NCI-H2081 (cell line): ENCODE measurements at places on chromosomes 12 and 14.
A peak's percentile ranks its signal among the peaks of the same experiment; 100 is the strongest.

GRCh38 chr14:51331486-51332367 lies 91.7 kb downstream of the TMX1 start:
- DNase-seq, result no peak

DNA sequence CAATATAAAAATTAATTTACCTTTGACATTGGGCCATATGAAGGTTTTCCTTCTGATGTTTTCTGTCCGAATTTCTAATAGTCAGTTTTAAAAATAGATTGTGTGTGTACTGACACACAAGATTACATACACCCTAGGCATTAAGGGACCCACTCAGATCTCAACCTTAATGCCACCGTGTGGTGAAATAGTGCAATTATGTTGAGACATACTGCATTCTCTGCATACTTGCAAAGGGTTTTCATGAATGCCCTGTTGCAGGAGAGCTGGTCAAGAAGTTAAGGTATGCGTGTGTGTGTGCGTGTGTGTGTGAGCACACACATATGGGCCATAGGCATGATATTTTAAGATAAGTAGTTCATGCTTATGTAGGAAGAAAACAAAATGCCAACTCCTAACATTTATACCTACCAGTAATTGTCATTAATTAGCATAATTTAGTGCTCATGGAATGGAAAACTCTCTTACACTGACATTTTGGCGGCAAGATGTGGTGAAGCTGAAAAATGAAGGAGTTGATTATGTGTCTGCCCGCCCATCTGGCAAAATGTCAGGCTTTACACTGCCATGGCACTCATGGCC lies 58.8 kb downstream of the PIK3C2G start:
- DNase-seq, result peak; percentile 8

DNA sequence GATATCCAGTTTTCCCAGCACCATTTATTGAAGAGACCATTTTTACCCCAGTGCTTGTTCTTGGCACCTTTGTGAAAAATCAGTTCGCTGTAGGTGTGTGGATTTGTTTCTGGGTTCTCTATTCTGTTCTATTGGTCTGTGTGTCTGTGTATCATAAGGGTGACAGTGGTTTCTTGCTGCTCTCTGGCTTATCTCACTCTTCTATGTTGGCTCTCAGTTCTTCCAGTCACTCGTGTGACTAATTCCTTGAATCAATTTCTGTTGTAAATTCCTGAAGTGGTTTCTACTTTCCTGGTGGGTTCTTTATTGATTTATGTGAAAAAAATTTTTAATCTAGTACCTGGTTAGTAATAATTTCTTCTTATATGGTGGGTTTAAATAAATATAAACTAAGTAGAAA lies 58.3 kb downstream of the OTOGL start:
- no peak for DNase-seq

- DNase-seq, result peak; percentile 53
These were observed at the start of gene GPR162 for GRCh38 chr12:6821591-6822425. GPR162 (plus strand) TSS chr12:6821821; CDS start chr12:6823899, 2,078 bp downstream.

DNA sequence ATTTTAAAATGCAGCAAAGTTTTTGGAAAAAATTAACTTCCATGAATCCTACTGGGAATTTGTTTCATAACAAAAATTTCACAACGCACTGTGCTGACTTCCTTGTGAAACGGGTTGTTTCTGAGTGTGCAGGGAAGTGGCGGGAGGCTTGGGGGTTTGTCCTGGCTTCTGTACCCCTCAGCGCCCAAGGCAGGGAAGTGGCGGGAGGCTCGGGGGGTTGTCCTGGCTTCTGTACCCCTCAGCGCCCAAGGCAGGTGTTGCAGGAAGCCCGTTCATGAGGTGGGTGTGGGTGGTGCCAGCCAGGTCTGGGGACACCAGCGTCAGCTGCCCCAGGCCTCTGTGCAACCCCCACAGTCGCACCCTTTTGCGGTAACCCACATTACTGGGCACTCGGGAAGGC lies 25.1 kb downstream of the ADGRD1 start:
- DNase-seq, result no peak

- DNase-seq, result no peak
These were observed 17.7 kb downstream of the ATP2B1 start for GRCh38 chr12:89690925-89691324.

- no peak for DNase-seq
These were observed 1.7 kb upstream of the TMPO start for GRCh38 chr12:98513379-98514322.

GRCh38 chr12:95859344-95859816 lies 628 bp downstream of the SNRPF start:
- peak; percentile 19 for DNase-seq

GRCh38 chr12:39937119-39937518 lies 168.8 kb downstream of the SLC2A13 start:
- no peak for DNase-seq

DNA sequence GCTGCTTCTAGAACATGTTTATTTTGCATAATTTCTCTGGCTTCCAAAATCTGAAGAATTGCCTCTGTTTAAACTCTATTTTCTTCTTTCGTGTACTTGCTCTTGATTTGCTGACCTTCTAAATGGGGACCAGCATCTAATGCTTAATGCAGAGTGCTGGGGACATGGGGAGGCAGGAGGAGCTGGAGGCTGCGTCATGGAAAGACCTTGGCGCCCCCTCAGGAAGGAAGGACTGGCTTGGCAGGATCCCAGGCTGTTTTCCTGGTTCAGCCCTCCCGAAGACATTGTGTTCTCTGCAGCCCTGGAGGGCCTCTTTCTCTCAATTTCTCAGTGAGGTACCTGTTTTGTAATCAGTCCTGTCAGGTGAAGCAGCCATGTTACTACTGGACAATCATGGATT lies 5.5 kb downstream of the PRKCH start:
- DNase-seq, result no peak

DNA sequence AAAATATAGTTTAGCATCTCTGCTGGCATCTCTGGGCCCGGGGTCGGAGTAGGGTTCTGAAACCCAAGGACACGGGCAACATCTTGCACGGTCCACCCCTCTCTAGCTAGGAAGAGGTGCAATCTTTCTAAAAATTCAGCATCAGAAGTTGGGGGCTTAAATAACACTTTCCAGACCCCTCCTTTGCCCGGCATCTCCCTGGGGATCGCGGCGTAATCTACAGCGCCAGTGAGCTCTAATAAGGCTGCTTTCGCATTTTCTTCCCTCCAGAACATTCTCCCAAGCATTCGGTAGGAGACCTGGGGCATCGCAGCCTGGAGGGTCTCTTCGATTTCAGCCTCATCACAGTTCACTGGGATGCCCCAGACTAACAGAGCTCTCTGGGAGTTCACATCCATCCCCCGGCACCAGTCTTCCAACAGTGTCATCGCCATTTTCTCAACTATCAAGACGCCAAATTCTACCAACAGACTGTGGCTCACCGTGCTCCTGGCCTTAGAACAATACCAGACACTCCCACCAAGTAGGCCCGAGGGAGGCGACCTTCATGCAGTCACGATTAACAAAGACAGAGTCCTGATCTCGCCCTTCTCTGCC lies 880 bp downstream of the PNMA1 start:
- no peak for DNase-seq

DNA sequence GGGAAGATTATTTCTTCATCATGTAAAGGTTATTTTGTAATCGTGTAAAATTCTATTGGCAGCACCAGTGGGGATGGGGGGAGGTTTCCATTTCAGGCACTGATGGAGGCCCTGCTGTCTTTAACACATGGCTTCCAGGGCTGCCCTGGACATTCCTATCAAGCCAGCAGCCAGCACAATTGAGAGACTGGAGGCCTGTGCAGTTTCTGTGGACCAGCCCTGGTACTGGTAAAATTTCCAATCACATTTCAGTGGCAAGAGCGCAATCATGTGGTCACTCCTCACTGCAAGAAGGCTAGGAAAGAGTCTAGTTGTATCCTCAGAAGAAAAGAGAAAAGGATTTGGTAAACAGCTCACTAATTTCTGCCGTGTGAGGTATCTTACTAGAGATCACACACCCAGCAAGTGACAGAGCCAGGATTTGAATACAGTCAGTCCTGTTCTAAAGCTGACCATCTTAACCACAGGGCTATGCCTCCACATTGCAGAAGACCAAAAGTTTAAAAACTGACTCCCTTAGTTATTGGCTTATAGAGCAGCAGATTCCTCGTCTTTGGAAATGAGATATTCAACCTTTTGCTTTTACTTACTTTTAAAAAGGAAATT lies 179.4 kb upstream of the ARHGAP5 start:
- no peak for DNase-seq

GRCh38 chr12:11695321-11695720 lies 45.8 kb downstream of the ETV6 start:
- no peak for DNase-seq

DNA sequence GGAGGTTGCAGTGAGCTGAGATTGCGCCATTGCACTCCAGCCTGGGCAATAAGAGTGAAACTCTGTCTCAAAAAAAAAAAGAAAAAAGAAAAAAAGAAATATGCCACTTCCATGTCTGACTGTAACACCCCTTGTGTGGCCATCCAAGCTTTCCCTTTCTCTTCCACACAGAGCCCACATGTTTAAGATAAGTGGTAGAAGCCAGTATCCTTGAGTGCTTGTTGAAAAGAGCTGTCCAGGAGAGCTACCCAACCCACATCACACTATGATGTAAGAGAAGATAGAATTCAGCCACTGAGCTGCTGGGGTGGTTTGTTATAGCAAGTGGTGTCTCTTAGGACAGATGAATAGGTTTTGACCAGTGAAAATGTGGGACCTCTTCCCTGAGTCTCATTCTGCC lies 82.1 kb downstream of the ZNF664 start:
- no peak for DNase-seq

DNA sequence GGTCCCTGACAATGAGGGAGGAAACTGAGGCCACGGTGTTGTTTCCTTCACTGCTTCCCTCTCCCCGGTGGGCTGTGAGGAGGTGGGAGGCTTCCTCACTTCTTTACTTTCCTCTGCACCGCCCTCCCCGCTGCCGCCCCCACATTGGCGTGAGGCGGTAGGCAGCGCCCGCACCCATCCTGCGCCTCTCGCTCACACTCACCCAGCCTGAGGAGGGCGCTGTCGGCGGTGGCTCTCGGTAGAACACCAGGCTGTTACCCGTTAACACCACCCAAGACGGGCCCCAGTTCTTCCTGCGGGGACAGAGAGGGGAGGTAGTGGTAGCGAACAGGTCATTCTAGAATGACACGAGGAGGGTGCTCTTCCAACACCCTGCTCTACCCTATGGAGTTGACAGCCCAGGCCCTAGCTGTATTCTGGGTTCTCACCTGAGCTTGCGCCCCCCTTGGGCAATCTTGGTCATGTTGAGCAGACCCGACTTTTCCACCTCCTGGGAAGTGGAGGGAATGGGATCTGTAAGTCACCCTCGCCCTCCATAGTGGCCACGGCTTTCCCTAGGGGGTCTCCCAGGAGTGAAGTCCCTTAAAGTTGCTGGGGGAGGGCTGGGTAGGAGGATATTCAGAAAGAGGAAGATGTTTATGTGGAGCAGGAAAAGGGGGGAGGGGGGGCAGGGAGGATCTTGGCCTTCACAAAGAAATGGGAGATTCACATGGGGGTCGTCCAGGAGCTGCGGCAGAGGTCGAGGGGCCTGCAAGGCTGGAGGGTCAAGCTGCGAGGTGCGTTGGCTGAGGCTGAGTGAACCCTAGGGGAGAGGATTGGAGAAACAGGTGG lies 3.3 kb downstream of the ARHGAP9 start:
- DNase-seq, result no peak

GRCh38 chr14:101004954-101005353 lies 101.4 kb upstream of the RTL1 start:
- no peak for DNase-seq

DNA sequence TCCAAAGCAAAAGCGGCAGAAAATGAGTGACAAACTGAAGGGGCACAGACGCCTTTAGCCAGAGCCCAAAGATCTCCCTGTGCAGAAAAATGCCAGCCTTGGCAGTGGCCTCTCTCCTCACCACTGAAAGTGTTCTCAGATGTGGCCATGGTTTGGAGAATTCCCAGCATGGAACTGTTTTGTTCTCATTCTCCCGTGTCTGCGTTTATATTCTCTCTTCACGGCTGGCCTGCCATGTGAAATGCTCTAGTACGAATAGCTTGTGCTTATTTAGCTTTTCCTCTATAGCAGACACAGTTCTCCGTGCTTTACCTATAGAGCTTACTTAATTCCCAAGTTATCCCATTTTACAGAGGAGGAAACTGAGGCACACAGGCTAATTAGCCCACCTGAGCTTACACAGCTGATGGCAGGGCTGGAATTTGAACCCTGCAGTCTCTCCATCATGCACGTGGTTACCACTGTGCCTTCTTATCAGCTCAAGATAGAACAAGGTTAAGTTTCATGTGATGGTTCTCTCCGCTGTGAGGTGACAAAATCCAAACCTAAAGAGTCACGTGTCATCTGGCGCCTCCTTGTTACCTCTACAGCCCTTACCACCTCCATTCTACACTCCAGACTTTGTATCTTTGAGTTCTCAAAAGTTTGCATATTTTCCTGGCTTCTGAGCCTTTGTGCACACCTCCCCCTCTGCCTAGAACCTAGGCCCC lies 141.6 kb downstream of the GCH1 start:
- no peak for DNase-seq

DNA sequence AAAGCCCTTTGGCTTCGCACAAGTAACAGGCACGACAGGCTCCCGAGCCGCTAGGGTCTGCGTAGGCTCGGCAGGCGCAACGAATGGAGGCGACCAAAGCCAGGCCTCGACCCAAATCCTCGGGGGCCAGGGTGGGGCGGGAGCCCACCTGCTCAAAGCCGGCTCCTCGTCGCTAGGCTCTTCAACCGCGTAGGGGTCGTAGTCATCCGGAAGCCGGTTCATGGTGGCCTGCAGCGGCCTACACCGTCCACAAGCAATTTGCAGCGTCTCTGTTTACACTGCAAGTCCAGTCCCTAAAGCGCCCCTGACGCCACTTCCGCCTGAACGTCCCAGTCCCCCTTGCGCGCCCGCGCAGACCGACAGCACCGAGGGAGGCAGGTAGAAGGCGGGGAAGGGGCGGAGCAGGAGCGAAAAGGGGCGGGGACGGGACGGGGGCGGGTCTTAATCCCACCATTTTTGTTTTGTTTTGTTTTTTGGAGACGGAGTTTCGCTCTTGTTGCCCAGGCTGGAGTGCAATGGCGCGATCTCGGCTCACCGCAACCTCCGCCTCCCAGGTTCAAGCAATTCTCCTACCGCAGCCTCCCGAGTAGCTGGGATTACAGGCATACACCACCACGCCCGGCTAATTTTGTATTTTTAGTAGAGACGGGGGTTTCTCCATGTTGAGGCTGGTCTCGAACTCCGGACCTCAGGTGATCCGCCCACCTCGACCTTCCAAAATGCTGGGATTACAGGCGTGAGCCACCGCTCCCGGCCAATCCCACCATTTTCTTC lies at the start of gene EAPP:
TSS of gene EAPP (minus strand) at position 295 of the 774 bp plus-strand sequence. CDS start at position 222, 73 bp downstream.
- DNase-seq, result no peak

- DNase-seq, result no peak
These were observed 181.7 kb downstream of the NPAS3 start for GRCh38 chr14:33120341-33120740.

- DNase-seq, result peak; percentile 69
These were observed 342.7 kb downstream of the PRKD1 start for GRCh38 chr14:29584992-29585391.

DNA sequence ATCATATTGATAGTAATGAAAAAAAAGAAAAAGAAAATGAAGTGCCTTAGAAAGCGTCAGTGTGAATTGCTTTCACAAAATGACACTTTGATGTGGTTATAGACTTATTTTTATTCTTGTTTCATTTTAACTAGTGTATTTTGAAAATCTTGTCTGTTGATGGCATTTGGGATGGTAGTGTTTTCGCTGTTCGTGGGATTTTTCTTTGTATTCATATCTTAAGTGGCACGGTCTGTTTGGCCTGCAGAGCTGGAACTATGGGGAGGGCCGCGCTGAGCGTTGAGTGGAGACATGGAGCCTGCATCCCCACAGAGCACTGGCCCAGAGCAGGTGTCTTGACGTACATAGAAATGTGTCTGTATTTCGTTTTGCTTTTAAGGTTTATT lies 61.6 kb downstream of the WDR20 start:
- no peak for DNase-seq
